ENCODE measurements at places on chromosomes 12 and 14.

DNA sequence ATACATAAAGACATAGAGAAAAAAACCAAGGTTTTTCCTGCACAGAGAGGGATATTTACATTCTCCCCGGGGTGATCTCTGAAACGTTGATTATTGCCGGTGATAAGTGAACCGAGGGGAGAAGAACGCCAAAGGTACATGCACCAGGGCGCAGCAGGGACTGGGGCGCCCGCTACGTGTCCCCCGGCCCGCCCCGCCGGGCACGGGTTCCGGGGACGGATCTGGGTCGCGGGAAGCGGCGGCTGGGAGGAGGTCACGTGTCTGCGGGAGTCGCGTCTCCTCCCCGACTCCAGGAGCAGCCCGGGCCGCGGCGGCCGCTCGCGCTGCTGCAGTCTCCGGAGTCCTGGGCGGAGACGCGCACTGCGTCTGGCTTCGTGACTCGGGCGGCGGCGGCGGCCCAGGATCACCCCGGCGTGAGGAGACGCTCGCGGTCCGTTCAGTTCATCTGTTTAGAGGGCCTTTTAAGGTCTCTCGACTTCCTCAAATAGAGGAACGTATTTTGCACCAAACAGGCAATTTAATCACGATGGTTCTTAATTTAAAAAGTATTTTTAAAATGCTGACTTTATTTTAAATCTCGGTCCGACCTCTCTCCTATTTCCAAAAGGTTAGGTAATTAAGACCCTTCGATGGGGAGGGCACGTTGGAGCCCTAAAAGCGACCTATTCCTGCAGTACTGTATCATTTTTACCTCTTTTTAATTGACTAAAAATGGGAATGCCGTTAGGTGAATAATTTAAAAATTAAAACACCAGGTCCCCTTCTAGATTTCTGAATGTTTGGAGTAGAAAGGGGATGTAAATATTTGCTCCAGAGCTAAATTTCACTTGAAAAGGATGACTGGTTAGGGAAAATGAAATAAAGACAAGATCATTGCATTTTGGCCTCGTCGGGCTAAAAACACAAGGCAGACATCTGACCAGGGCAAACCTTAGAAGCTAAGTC is 1.8 kb upstream of the BHLHE41 start:
- peak; percentile 26 for DNase-seq

DNA sequence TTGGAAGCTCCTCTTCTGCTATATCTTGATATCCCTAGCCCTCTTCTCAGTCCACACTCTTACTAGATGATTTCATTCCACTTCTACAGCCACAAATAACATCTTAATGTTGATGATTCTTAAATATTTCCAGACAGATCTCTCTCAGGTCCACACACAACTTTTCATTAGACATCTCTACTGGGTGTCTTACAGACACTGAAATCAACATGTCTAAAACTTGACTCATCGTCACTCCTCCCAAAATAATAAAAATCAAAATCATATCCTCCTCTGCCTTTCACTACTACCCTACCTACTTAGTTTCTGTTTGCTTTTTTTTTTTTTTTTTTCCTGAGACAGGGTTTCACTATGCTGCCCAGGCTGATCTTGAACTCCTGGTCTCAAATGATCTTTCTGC is 11.9 kb downstream of the PRDM4 start:
- no peak for DNase-seq

- DNase-seq = no peak
These were observed 199.9 kb downstream of the CALM1 start for GRCh38 chr14:90596733-90597132.

DNA sequence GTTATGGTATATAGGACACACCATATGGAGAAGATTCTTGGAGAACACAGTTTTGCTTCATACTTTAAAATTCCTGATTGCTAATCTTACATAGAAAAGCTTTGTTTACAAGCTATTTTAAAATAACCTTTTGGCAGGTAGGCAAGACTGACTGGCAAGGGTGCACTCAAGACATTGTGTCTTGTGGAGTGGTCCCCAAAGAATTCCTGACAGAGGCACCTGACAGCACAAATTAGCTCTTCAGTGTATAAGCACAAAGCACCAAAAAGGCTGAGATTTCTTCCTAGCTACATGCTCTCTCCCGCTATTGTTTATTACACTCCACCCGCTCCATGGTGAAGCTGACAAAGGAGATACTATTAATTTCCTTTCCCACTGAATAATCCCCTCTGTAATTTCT is 139.4 kb downstream of the MON2 start:
- DNase-seq = no peak

DNA sequence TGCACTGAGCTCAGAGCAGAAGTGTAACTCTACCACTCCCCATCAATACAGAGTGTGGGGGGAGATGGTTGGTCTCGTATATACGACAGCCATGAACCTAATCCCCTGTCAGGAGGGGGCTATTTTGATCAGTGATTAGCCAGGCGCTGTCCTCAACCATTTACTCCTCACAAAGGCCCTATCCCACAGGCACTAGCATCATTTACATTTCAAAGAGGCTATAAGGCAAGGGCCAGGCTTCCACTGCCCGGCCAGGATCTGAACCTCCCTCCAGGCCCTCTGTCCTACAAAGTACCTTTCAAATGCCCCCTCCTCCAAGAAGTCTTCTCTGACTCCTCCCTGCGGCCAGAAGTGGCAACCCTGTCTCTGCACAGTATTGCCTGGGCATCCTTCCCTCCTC is 74.7 kb downstream of the ITPK1 start:
- DNase-seq = no peak

- no peak for DNase-seq
These were observed 163.0 kb upstream of the EEA1 start for GRCh38 chr12:93091886-93092648.

DNA sequence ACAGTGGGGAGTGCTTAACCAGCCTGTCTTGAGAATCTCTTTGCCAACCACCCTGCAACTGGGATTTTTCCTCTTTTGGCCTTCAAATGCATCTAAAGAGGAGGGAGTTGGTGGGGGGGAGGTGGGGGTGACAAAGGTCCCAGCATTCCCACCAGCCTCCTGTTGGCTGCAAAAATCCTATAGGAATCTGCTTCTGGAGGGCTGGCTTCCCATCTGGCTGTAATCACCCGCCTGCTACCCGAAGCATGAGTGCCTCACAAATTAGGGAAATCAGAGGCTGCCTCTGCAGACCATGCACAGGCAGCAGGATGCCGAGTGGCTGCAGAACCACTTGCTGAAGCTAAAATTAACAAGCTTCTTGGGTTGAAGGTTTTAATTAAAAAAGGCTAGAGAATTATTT is 73.9 kb upstream of the WSCD2 start:
- no peak for DNase-seq

- DNase-seq = peak; percentile 81
These were observed 20.3 kb downstream of the RHOF start for GRCh38 chr12:121773011-121773777.

DNA sequence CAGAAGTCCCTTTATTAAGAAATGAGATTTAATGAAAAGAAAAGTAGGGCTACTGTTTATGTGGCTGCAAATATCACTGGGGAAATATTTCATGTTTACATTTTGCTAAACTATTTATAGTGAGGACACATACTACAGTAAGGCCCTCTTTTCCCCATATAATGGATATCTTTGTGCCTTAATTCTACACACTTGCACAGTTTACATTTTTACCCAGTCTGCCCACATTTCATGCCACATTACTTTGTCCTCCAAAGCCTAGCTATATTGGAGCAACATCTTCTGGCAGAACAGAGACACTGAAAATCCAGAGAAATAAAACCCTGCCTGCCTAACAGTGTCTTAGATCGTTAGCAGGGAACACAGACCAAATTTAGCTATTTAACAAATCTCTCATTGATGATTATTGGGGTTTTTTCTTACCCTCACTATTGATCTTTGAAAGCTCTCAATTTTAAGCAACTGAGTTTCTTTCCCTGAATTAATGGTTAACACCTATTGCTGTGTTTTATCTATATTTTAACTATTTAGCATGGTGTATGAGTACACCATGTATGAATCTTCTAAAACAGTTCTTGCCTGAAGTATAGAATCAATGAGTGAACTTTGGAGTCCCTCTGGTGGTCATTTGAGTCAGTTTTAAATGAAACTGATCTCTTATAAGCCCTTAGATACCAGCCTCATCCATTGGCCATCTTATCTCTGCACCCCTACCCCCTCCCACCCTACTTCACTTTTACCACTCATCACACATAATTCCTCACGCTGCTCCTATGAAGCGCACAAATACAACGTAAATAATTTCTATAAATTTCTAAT is 170.2 kb downstream of the BCAT1 start:
- no peak for DNase-seq

GRCh38 chr14:63343878-63344277 is 25.1 kb upstream of the GPHB5 start:
- no peak for DNase-seq

DNA sequence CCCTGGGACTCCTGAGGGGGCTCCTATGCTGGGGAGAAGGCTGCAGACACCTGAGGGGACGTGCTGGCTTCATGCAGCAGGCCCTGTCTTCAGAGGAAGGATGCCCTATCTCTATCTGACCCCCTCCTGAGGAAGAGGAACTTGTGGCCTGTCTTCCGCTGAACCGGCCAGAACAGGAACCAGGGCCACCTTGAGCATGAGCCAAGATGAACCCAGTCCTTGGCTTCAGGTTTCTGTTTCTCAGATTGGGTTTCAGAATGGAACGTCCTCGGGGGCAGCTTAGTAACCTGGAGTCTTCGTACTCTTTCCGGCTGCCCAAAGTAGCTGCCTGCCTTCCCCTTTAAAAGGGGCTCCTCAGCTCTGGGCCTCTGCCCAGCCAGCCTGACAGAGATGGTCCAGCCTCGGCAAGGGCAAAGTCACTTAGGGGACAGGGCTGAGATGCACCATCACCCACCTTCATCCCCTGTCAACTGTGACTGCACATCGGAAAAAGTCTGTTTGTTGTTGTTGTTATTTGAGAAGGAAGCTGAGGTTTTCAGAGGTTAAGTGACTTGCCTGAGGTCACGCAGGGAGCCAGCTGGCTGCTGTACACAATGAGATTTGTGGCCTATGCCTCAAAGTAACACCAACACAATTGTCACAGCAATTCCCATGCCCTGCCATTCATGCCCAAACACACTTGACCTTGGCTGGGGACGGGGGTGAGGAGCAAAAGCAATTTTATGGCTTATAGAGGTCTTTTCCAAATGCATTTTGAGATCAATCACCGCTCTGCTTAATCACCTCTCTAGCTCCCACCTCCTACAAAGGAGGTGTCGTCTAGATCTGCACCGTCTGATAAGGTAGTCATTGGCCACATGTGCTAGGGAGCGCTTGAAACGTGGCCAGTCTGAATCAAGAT is 13.4 kb downstream of the ASB2 start:
- DNase-seq = peak; percentile 64

DNA sequence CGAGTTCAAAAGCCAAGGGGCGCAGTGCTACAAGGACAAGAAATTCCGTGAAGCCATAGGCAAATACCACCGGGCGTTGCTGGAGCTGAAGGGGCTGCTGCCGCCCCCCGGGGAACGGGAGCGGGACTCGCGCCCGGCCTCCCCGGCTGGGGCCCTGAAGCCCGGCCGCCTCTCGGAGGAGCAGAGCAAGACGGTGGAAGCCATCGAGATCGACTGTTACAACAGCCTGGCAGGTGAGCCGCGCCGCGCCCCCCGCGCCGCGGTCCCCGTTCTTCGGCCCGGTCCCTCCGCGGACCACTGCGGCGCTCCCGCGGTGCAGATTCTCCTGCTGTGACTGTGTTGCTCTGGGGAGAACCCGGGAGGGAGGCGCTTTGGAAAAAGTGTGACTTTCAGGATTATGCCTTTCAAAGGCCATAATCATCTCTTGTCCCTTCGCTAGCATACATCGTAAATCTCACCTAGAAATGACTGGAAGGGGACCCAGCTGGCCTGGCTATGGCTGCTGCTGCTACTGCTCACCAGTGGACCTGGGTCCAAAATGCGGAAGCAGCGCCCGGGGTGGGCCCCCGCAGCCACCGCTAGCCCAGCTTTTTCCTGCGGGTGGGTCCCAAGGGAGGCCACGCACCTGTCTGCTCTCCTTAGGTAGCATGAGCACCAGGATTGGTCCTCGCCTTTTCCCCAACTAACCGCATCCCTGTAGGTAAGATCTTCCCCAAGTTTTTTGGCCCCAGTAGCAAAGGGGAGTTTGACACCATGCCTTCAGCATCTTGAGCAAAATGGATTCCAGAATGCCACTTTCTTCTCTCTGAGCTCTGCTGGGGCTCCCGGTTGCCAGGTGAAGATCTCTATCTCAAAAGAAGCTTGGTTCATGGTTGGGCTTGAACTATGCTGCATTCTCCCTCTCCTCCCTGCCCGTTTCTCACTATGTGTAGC is 853 bp downstream of the TTC9 start:
- DNase-seq = peak; percentile 30

- no peak for DNase-seq
These were observed 80.9 kb upstream of the TRAF3 start for GRCh38 chr14:102696332-102696731.

GRCh38 chr14:51295646-51296263 is 55.7 kb downstream of the TMX1 start:
- no peak for DNase-seq

GRCh38 chr14:58731465-58732293 is 93.9 kb downstream of the DACT1 start:
- no peak for DNase-seq

DNA sequence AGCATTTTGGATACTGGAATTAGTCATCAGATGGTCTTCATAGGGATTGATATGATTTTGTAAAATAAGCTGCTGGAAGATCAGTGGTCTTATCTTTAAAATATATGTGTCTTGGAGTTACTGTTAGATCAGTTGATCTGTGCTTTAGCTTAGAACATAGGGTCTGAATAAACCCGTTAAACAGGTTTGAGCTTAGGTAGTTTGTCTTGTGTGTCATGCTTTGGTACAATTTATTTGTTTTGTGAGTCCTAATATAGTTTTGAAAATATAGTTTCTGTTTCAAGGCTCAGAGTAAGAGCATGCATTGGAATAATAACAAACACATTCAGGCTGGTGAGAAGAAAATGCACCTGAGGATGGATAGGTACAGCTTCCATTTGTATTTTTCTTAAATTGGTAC is 505.0 kb downstream of the SLC16A7 start:
- no peak for DNase-seq

DNA sequence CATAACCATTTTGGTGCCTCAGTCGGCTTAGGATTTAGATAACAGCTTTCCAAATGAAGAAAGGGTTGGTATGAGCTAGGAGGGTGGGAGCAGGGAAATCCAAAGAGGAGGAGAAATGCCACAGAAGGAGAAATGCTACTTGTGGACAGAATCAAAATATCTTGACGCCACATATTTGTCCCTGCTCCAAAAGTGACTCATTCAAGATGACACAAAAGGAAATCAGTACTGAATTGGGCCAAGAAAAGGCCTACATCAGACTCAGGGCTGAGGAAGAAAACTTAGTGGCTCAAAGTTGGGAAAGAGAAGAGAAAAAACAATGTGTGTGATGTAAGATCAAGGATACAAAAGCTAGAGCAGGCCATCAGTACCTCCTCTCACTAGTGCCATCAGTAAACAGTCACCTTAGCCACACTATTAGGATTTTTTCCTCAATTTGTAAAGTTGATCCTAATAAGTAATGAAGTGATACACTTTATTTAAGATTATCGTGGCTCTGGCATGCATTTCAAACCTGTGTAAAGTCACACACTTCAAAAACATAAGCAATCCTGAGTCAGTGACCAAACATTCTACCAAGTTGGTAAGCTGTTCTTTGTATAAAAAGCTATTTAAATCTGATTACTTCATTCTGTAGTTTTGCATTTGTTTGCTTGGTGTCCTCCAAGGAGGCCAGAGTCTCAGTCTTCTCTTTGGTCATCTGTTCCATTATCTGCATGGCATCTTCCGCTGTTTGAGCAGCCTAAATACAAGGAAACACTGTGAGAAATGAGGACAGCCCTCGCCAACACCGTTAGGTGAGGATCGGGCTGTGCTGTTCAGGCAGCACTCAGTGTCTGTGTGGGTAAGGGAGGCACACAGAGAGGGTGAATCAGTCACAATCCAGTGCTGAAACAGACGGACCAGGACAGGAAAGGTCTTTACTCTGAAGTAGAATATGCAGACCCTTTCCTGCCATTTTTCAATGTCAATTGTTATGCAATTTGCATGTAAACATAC is 52.6 kb upstream of the VPS33A start:
- DNase-seq = no peak
